ENCODE measurements at places on chromosomes 16 and 17.

DNA sequence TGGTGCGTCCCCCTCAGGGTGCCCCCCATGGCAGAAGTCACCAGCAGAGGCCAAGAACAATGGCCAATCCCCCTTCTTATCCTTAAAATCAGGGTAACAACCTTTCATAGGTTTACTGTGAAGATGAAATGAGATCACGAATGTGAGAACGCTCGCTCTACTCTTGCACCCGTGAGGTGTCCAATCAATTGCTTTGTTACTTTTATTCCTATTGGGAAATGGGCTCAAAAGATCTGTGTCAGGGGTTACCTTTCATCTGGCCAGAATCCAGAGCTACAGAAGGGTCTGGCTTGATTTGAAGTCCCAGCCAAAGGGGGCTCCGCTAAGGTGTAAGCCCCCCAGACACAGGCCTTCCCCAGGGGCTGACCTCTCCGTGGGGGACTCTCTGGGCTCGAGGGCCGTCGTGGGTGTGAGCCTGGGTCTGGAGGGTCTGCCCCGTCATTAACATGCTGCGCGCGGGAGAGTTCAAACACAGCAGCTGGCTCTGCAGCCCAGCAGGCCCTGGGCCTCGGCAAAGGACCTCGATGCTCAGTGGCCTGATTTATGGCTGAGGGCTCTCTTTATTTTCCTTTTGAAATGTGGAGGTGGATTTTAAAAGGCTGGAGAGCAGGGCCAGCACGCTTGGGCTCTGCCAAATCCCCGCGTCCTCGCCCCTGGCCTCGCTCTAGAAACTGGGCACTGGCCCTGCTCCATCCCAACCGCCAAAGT is 10.4 kb downstream of the ABR start:
- DNase-seq, result no peak

- peak; percentile 39 for DNase-seq
These were observed 38.5 kb downstream of the PIGL start for GRCh38 chr17:16255481-16255921.

- no peak for DNase-seq
These were observed 3.0 kb upstream of the SLFN5 start for GRCh38 chr17:35239823-35240222.

DNA sequence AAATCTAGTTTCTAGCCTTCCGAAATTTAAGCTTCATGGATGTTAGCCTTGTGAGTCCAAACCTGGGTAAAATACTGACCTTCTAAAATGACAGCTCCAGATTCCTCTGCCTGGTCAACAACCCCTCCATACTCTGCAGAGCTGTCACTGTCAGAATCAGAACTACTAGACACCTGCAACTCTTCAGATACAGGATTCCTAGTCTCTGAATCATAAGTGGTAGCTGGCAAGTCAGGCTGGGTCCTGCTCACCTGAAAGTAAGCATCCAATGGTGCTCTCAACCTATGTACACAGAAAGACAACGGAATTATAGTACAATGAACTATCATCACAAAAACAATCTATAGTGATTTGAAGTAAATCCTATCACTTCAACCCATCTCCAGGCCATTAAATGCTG is 14.8 kb downstream of the RFWD3 start:
- DNase-seq, result no peak

- DNase-seq, result peak; percentile 84
These were observed at the start of gene IFI35 for GRCh38 chr17:43006639-43007551. Gene IFI35, plus strand, starts transcription at chr17:43006784. Its CDS starts 164 bp downstream, at chr17:43006948.

DNA sequence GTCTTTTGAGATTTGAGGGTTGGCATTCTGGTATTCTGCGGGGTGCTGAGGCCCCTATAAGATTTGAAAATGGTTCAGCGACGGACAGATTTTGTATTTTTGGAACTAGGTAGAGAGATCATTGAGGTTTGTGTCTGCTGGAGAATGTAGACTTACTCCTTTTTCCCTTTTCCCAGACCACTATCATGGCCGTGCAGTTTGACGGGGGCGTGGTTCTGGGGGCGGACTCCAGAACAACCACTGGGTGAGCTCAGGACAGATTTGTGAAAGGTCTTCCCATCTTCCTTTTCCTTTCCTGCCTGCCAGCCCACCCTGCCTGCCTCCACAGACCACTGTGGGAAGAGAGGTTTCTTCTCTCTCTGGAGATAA is 572 bp downstream of the PSMB6 start:
- peak; percentile 49 for DNase-seq

DNA sequence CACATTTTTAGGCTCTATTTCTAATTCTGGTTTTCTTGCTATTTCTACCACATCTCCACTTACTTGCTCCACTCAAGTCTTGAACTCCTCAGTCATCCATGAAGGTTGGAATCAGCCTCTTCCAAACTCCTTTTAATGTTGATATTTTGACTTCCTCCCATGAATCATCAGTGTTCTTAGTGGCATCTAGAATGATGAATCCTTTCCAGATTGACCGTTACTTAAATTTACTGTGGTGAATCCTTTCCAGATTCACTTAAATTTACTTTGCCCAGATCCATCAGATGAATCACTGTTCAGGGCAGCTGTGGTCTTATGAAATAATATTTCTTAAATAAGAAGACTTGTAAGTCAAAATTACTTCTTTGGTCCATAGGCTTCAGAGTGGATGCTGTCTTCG is 32.4 kb downstream of the CLTC start:
- DNase-seq, result no peak

DNA sequence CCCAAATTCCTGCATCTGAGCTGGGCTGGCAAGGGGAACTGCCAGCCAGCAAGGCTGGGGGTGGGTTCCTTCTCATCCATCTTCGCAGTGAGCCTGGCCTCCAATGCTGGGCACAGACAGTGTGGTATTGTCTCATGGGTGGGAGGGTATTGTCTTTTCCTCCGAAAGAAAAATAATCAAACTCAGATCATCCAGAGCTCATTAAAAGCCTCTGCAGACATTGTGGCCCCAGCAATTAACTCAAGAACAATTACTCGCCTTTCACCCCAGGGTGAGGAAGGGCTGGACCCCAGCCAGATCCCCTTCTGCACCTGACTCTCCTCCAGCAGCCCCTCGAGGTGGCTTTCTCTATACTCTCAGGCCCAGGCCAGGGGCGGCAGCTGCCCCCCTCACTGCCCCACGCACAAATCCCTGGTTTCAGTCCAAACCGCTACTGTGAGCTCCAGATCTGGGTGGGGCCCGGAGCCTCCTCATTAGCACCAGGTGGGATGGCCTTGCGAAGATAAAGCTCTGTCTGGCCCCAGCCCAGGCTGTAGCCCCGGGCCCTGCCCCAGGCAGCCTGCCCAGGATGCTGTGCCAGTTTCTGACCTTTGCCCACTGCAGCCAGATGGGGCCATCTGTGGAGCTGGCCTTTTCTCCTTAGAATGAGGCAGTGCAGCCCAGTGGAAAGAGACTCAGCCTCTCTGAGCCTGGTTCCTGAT is 2.3 kb upstream of the KRT15 start:
- DNase-seq, result no peak

DNA sequence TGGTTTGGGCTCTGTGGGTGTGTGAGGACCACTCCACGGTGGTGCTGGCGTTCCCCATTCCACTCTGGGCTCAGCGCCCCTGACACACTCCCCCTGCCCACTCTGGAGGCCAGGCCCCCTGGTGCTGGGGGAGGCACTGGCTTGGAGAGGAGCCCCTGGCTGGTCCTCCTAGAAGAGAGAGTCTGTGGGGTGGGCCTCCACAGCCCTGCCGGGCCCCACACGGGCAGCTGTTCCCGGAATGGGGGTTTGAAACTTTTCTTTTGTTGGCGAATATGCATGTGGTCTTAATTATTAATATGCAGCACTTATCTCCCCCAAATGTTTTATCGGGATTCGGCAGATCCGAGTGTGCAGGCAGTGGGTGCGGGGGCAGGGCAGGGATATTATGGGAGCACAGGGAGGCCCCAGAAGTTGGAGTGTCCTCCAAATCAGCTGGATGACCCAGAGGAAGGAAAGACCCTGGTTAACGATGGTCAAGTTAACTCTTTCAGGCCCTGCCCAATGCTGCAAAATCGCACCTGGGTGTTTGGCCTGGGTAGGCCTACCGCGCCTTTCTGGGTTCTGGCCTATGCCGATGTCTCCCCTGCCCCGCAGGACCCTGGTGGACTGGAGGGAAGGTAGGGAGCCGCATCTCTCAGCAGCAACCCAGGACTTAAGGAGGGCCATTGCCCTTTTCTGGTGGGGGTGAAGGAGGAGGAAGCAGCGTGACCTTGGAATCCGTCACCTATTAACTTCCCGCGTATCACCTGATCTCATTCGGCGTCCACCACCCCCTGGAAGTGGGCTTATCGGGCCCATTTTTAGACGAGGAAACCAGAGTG is 36.0 kb downstream of the TMEM235 start:
- no peak for DNase-seq

DNA sequence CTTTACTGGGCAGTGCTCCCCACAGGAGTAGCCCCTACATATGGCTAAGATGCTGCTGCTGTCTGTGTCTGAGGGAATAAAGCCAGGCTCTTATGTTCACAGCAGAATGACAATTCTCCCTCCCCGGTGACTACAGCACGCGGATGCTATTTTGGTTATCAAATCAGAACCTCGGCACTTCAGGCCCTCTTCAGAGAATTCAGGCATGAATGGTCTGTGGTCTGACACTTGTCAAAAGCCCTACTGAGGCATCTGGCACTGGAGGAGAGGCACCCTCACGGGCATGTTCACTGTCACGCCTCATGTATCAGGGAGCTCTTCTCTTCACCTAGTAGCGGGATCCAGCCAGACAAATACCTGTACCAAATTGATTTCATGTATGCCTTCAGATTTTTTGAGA is 30.4 kb downstream of the KIAA0513 start:
- DNase-seq, result no peak

- DNase-seq, result peak; percentile 41
These were observed 6.8 kb upstream of the TBC1D3B start for GRCh38 chr17:36183001-36183971.

DNA sequence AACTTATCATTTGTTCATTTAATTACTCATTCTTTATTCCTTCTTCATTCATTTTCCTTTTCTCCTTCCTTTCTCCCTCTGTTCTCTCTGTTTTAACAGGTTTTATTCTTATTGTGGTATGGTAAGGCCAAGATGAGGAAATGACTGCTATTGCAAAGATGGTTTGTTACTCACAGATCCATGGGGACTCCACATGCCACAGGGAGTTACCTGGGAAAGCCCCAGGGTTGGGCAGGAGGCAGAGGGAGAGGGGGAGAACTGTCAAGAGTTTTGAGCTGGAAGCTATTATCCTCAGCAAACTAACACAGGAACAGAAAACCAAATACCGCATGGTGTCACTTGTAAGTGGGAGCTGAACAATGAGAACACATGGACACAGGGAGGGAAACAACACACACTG is 453.3 kb downstream of the WWOX start:
- no peak for DNase-seq

- no peak for DNase-seq
These were observed 400.2 kb upstream of the C16orf82 start for GRCh38 chr16:26666486-26666885.

GRCh38 chr16:49855822-49856671 is at the start of gene ZNF423:
Gene ZNF423, minus strand, starts transcription at chr16:49856112. Its CDS starts 338 bp downstream, at chr16:49855774.
- DNase-seq, result no peak

DNA sequence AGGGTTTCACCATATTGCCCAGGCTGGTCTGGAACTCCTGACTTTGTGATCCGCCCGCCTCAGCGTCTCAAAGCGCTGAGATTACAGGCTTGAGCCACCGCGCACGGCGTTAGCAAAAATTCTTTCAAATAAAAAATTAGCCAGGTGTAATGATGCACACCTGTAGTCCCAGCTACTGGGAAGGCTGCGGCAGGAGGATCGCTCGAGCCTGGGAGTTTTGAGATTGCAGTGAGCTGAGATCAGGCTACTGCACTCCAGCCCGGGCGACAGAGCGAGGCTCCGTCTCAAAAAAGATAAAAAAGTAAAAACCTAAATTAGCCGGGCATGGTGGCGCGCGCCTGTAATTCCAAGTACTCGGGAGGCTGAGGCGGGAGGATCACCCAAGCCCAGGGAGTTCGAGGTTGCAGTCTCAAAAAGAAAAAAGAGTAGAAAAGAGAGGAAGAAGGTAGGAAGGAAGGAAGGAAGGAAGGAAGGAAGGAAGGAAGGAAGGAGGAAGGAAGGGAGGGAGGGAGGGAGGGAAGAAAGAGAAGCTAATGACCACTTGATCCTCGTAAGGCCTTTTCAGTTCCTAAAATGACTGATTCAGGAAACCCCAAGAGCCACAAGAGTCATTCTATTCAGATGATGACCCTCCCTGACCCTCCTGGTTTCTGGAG is 59.2 kb downstream of the SRL start:
- DNase-seq, result no peak

DNA sequence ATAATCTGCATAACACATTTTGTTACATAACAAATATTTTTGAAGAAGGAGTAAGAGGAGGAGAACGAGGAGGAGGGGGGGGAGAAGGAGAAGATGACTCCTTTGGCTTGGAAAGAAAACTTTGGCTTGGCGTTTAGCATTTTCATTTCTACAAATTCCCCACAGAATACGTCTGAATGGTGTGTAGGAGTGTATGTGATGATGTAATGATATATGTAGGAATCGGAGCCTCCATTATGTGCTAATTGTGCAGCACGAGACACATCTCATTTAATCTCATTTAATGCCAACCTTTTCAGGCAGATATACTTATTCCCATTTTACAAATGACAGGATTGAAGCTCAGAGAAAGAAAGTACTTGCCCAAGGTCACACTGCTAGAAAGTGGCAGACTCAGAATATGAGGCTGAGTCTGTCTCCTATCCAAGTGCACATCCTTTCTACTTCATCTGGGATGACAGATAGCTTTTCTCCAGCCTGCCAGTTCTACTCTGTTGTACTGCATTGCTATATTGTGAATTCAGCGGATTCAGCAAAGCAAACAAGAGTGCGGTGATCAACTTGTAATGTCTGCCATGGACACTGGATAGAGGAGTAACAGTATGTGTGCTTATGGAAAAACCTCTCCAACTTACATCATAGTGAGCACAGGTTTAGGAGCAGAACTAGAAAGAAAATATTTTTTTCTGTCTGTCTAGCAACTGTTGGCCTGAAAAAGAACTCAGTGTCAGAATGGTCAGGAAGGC is 10.4 kb upstream of the SLC47A2 start:
- no peak for DNase-seq

DNA sequence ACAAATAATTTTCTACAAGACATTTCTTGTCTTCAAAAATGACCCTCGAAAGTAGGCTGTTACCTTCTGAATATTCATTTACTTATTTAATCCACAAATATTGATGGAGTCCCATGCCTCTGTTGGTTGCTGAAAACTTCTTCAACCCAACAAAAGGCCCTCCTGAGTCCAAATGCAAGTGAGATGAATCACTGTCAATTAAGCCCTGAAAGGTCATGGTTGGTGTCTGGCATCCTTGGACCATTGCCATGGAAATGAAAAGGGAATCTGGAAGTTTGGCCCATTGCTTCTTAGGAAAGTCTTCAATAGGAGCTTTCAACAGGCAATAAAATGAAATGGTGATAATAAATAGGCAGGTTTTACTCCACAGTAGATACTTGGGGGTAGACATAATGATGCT is 364.7 kb upstream of the DYNLRB2 start:
- DNase-seq, result no peak

All from ELF-1 (cell line).